ENCODE measurements at places on chromosomes 1 and 21.

GRCh38 chr1:178021950-178022349 lies 52.1 kb upstream of the SEC16B start:
- no peak for DNase-seq

- DNase-seq = no peak
These were observed 8.7 kb downstream of the GNAT2 start for GRCh38 chr1:109610609-109611307.

- peak; percentile 29 for DNase-seq
These were observed 107.5 kb downstream of the HIVEP3 start for GRCh38 chr1:41811051-41811795.

GRCh38 chr1:43622471-43622870 lies 27.5 kb upstream of the KDM4A start:
- no peak for DNase-seq

DNA sequence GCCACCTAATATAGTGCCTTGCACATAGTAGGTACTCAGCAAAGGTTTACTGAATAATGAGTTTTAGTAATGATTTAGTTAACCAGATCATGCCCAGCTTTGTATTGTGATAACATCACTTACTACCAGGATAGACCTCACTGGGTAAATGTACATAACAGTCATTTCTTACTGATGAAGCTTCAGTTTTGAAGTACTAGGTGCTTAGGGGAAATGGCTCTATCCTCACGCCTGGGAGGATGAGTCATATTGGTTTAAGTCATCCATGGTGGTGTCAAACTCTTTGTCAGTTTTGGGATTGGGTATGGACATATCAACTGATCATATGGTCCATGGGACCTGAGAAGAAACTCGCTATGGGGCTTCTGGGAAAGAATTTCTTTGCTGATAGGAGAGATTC lies 90.6 kb upstream of the USP24 start:
- no peak for DNase-seq

DNA sequence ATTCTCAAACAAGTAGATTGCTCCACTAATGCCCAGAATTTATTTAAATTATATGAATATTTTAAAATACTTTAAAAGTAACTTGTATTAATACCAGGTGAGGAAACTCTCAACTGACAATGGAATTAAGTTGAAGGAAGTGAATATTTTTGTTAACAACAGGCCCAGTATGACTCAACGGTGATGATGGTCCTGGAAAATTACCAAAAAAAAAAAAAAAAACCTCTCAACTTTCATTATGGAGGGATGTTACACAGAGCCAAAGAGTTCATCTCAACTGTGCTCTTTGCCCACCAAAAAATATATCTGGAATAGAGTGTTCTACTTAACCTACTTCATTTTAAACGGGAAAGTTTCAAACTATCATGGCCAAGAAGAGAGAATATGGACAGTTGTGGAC lies 28.3 kb downstream of the CFH start:
- no peak for DNase-seq

- DNase-seq = no peak
These were observed 5.7 kb upstream of the ZDHHC18 start for GRCh38 chr1:26820784-26821269.

GRCh38 chr1:183830389-183830788 lies 25.5 kb downstream of the RGL1 start:
- no peak for DNase-seq

All from activated CD4-positive, alpha-beta T cell treated with anti-CD3 and anti-CD28 coated beads for 24 hours (primary cell).